Activated CD4-positive, alpha-beta T cell treated with anti-CD3 and anti-CD28 coated beads, Interleukin-2, amount 10 ng/mL, durations not matched to agents 24 days and 14 days (primary cell): ENCODE measurements at places on chromosomes 2 and 18. TPM values are rescaled to one million over a fixed set of nuclear protein-coding genes. Genes with fewer than 3 reads are reported as not detected.

Gene LYPD6
- not detected in 2 replicates for total RNA-seq

DNA sequence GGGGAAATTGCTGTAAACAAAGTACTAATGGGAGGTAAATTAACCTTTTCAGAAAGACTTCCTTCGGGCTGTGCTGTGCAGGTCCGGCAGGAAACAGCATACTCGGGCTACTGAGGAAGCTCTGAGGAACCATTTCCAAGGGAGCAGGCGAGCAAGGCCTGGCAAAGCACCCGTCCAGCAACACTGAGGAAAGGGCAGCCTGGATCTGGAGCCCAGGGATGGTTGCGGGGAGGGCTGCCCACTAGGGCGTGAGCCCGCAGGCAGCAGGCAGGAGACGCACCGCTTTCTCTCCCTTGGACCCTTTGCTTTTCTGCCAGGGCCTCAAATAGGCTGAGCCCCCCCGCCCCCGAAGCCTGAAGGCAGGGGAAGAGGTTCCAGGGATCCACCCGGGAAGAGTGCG is 89.5 kb downstream of the SOX11 start:
- no peak overlapping the region for H3K4me3 ChIP-seq
- no peak for DNase-seq
- no peaks in the 10 kb centered on the region for H3K36me3 ChIP-seq
- no peak overlapping the region for H3K27ac ChIP-seq
- no peaks in the 10 kb centered on the region for H3K4me1 ChIP-seq

DNA sequence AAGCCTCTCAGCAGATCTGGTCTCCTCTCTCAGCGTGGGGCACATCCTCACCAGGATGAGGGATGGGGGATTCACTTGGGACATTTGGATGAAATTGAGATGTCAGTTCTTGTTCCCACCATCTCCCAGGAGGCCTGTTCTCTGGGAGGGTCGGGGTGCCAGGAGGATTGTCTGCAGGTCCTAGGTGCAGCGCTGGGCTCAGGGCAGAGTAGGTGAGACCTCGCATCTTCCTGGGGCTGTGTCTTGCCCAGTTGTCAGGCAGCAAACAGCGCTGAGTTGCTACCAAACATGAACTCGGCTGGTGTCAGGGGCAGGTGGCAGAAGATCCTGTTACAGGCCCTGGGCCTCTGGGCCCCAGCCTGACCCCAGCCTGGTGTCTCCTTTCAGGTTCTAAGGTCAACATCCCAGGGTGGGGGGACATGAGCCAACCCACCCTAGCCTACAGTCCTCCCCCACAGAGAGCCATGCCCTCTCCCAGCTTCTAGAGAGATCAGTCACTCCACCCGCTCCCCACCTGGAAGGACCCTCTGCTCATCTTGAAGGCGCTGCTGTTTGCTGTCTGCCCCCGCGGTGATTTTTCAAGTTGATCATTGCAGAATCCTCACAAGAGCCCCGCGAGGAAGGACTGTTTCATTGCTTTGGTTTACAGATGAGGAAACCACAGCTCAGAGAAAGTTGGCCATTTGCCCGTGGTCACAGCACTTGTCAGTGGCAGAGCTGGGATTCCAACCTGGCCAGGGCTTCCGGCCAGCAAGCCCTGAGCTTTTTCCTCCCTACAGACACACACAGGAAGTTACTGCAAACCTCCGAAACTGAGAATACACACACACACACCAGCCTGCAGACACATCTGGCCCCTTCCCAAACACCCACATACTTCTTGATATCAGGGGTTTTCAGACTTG is 83.9 kb downstream of the STPG4 start:
- peak overlapping the region; percentile 39 for H3K4me3 ChIP-seq
- peaks cover 22% of the 10 kb centered on the region for H3K4me1 ChIP-seq
- peaks cover 26% of the 10 kb centered on the region for H3K36me3 ChIP-seq
- peak overlapping the region; percentile 80 for H3K27ac ChIP-seq

Gene LINC00305
- not detected in 2 replicates for total RNA-seq

Gene RIT2
- total RNA-seq, result not detected in 2 replicates

- no peak overlapping the region for H3K4me3 ChIP-seq
- H3K4me1 ChIP-seq, result no peaks in the 10 kb centered on the region
- peaks cover 5% of the 10 kb centered on the region for H3K27me3 ChIP-seq
- no peak overlapping the region for H3K27ac ChIP-seq
Measured at GRCh38 chr2:30978854-30979253, 159.4 kb downstream of the GALNT14 start.

- no peak overlapping the region for H3K4me3 ChIP-seq
- H3K27ac ChIP-seq, result peak overlapping the region; percentile 41
- peaks cover 38% of the 10 kb centered on the region for H3K36me3 ChIP-seq
- H3K4me1 ChIP-seq, result peaks cover 38% of the 10 kb centered on the region
Measured at GRCh38 chr2:218282173-218282991, 9.9 kb downstream of the TMBIM1 start.

DNA sequence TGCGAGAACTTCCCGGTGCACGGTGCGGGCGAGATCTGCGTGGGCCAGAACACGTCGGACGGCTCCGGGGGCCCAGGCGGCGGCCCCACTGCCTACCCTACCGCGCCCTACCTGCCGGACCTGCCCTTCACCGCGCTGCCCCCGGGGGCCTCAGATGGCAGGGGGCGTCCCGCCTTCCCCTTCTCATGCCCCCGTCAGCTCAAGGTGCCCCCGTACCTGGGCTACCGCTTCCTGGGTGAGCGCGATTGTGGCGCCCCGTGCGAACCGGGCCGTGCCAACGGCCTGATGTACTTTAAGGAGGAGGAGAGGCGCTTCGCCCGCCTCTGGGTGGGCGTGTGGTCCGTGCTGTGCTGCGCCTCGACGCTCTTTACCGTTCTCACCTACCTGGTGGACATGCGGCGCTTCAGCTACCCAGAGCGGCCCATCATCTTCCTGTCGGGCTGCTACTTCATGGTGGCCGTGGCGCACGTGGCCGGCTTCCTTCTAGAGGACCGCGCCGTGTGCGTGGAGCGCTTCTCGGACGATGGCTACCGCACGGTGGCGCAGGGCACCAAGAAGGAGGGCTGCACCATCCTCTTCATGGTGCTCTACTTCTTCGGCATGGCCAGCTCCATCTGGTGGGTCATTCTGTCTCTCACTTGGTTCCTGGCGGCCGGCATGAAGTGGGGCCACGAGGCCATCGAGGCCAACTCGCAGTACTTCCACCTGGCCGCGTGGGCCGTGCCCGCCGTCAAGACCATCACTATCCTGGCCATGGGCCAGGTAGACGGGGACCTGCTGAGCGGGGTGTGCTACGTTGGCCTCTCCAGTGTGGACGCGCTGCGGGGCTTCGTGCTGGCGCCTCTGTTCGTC is 1.7 kb downstream of the FZD7 start:
- H3K27ac ChIP-seq, result no peak overlapping the region
- no peaks in the 10 kb centered on the region for H3K36me3 ChIP-seq
- H3K4me1 ChIP-seq, result peaks cover 12% of the 10 kb centered on the region
- peak; percentile 66 for DNase-seq
- H3K4me3 ChIP-seq, result no peak overlapping the region

- no peak overlapping the region for H3K4me3 ChIP-seq
- peaks cover 4% of the 10 kb centered on the region for H3K36me3 ChIP-seq
- no peaks in the 10 kb centered on the region for H3K27me3 ChIP-seq
- H3K4me1 ChIP-seq, result peaks cover 37% of the 10 kb centered on the region
- DNase-seq, result no peak
- no peak overlapping the region for H3K27ac ChIP-seq
Measured at GRCh38 chr2:202642567-202642966, 7.8 kb downstream of the FAM117B start.
